Stimulated activated CD4-positive, alpha-beta T cell treated with anti-CD3 and anti-CD28 coated beads, Interleukin-1b, Interleukin-23, amount 100 ng/mL, for 24 hours (primary cell): ENCODE measurements at places on chromosomes 2 and 18.

DNA sequence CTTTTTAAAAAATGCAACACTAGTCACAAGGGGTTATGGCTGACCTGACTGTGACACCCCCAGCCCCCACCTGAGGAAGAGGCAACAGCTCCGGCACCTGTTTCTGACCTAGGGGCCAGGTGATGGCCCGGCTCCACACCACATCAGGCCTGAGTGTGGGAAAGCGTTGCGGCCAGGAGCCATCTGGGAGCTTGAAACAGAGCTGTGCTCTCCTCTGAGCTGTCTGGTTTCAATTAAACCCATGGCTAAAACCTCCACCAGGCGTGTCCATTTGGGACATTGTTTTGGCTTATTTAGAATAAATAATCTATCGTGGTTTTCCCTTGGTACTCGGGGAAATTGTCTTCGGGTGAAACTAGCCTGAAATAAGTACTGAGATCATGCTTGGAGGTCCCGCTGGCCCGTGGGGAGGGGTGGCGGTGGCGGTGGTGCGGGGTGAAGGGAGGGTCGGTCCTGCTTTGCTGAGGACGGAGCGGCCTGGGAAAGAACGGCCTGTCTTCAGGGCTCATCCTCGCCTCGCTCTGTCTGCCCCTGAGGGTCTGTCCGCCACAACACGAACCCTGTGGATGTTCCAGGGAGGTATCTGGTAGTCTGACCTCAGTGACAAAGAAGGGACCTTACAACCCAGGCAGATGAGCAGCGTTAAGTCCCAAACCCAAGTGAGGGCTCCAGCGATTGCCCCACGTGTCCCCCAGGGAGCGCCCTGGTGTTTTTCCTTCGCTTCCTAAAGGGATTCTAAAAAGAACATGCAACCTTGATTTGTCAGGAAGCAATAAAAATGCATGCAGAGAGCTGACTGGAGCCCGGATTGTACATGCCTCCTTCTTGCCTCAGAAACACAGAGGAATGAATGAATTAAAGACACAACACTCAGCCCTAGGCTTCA is 58.7 kb downstream of the IL1RL2 start:
- DNase-seq: no peak

DNA sequence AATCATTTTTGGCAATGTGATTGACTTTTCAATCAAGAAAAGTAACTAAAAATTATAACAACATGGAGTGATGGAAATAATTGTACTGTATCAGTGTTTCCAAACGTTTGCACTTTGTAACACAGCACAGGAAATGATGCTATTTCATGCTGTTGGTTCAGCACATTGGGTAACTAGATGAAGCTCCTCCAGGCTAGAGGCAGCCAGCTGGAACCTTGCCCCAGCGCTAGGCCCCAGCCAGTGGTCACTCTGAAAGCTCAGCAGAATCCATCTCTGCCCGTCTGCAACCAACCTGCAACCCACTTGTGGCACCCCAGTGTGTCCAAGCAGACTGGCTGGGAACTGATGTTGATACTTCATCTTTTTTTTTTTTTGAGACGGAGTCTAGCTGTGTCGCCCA is 15.3 kb downstream of the UNC50 start:
- no peak for DNase-seq

GRCh38 chr18:61609131-61609530 is 275.9 kb downstream of the CDH20 start:
- DNase-seq: no peak

DNA sequence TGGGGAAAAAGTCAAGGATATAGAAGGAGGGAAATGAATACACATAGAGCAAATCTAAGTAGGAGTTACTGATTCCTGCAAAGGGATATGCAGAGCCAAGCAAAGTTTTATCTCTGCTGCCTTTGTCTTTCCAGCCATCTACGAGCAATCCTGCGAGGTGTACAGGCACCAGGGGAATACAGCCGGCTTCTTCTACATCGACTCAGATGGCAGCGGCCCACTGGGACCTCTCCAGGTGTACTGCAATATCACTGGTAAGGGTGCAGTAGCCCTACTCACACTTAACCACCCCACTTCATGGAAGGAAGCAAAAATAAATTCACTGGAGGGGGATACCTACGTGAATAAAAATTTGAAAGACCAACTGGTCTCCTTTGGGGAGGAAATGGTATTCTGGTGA is 584.6 kb downstream of the CNTNAP5 start:
- DNase-seq: no peak

GRCh38 chr18:56638232-56639103 is at the start of gene TXNL1:
TXNL1 (minus strand) TSS chr18:56638592; CDS start chr18:56638440, 152 bp downstream.
- peak; percentile 98 for DNase-seq

- no peak for DNase-seq
Measured at GRCh38 chr18:58447402-58448095, 181.3 kb downstream of the ALPK2 start.

GRCh38 chr2:43631618-43632317 is 5.3 kb upstream of the PLEKHH2 start:
- no peak for DNase-seq

DNA sequence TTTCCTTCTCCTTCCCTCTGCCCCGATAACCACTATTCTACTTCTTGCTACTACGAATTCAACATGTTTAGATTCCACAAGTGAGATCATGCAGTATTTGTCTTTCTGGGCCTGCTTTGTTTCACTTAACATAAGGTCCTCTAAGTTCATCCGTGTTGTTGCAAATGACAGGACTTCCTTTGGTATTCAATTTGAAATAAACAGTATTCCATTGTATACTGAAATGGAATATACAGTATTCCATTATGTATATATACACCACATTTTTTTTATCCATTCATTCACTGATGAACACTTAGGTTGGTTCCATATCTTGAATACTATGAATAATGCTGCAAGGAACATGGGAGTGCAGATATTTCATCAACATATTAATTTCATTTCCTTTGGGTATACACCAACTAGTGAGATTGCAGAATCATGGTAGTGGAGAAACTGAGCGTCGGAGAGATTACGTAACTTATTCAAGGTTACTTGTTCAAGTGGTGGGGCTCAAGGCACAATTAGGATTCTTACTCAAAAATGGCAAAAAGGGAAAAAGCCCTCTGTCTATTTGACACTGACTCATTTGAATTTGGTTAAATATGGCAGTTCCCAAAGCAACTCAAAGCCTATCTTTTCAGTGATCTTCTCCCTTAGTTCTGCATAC is 85.1 kb downstream of the CHN1 start:
- DNase-seq: no peak

DNA sequence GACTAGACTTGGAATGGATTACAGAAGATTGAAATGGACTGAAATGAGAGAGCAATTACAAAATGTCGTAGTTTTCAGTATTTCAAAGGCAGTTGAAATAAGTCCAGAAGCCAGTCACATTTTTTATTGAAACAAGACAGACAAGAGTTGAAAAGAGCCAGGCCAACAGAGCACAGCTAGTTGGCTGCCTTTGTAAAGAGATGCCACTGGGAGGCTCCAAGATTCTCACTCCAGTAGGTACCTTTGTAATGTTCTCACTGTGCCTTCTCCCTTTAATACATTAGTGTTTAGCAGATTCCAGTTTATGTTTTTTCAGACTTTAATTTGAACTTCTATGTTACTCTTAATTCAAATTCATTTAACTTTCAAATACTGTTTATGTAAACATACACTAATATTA is 234.8 kb downstream of the DSEL start:
- no peak for DNase-seq

GRCh38 chr2:102030855-102031527 is 39.2 kb downstream of the IL1R2 start:
- DNase-seq: no peak

- no peak for DNase-seq
Measured at GRCh38 chr18:22250591-22250996, 81.2 kb downstream of the GATA6 start.

DNA sequence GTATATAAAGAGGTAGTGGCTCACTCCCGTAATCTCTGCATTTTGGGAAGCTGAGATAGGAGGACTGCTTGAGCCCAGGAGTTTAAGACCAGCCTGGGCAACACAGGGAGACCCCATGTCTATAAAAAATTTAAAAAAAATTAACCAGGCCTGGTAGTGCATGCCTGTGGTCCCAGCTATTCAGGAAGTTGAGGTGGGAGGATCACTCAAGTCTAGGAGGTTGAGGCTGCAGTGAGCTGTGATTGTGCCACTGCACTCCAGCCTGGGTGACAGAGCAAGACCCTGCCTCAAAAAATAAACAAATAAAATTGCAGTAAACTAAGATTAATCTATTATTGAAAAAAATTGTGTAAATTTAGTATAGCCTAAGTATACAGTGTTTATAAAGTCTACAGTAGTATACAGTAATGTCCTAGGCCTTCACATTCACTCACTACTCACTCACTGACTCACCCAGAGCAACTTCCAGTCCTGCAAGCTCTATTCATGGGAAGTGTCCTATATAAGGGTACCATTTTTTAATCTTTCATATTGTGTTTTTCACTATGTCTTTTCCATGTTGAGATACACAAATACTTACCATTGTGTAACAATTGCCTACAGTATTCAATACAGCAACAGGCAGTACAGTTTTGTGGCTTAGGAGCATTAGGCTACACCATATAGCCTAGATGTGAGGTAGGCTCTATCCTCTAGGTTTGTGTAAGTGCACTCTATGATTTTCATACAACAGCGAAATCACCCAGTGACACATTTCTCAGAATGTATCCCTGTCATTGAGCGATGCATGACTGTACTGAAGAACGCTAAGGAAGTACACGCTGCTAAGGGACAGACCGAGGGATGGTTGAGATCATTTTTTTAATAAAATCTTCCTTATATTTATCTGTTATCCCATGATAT is 10.4 kb upstream of the MAP4K3 start:
- DNase-seq: no peak

GRCh38 chr18:3931013-3931315 is 481.0 kb downstream of the TGIF1 start:
- DNase-seq: no peak

- DNase-seq: no peak
Measured at GRCh38 chr2:64021578-64021977, 2.4 kb upstream of the VPS54 start.

DNA sequence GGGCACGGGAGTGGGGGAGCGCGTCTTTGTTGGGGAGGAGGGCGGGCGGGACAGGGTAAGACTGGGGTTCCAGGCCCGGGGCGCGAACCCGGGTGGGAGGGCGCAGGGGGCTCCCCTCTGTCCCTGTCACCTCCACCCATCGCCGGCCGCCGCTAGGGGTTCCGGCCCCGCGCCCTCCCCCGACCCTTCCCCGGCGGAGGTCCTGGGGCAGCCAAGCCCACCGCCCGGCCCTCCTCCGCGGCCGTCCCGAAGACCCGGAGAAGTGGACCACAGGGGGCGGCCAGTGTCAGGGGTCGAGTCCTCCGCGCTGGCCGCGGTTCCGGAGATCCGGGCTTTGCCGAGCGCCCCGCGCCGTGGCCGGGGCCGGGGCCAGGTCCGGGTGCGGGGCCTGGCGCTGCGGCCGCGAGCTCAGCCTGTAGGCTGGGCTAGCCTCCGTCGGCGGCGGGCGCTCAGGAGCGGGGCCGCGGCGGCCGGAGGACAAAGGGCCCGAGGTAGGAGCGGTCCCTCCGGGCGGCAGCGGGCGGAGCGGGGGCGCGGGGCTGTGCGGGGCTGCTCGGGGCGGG is 16.6 kb upstream of the E2F6 start:
- DNase-seq: no peak

DNA sequence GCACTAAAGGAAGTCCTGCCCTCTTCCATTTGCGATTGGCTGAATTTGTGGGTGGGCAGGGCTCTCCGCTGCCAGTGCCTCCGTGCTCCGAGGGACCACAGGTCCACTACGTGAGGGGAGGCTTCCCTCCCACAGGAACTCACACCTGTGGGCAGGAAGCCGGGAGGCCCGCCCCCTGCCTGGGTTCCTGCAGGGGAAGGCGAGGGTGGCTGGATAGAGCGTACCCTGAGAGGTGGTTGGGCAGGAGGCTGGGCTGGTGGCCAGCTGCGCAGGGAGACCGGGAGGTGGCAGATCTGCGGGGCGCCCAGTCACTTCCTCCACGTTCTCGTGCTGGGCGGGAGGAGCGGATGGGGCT is 47.0 kb upstream of the PTH2R start:
- DNase-seq: no peak

- DNase-seq: no peak
Measured at GRCh38 chr2:241279413-241279812, 36.1 kb downstream of the HDLBP start.

DNA sequence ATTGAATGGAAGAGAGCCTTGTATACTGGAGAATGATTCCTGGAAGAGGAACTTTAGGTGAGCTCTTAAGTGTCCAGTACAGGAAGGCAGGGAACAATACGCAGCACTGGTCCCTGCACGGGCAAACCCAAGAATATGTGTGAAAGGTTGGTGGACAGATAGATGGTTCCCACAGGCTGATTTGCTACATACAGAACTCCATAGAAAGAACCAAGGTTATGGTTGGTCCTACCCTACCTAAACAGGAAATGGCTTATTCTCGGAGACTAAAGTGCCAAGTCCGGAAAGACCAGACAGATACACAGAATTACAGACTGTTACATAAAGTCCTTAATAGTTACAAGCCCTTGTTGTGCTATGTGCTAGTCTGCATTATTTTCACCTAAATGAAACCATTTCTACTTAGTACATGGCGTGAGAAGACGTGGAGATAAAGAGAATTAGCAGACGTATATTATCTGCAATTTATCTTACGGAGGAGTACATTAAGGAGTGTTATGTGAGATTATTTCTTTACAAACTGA is 1.2 kb downstream of the REV1 start:
- no peak for DNase-seq

GRCh38 chr18:46051731-46052461 is 20.2 kb downstream of the PSTPIP2 start:
- no peak for DNase-seq

GRCh38 chr2:232544674-232545073 is 5.2 kb downstream of the CHRNG start:
- no peak for DNase-seq

DNA sequence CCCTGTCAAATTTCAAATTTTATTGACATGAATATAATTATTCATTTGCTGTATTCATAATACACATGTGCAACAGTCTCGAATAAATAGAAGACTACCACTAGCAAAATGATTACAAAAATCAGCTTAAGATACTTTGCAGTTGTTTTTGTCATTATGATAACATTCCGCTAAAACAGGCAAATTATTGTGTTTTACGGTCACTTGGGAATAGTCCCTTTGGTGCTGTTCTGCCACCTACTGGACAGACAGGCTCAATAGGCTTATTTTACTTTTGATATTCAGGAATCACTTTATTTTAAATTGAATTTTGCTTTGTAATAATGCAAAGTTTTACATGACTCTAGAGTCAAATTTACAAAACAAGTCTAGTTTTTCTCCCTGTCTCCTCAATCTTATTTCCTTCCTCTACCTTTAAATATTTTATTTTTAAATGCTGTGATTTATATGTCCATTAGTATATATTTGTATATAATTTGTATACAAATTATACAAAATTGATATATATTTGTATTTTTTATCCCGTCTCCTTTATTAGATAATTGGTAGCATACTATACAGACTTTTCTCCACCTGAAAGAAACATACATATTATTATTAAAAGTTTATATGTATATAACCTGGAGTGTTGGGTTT is 456.3 kb downstream of the DLGAP1 start:
- DNase-seq: no peak

GRCh38 chr18:7482342-7482741 is 84.8 kb upstream of the PTPRM start:
- DNase-seq: no peak
